Ascending aorta (tissue), 2 donors: ENCODE measurements at places on chromosomes 2 and 18. TPM values are rescaled to one million over a fixed set of nuclear protein-coding genes. Genes with fewer than 3 reads are reported as not detected.

Gene SCN9A
- total RNA-seq, result 5.5 TPM

DNA sequence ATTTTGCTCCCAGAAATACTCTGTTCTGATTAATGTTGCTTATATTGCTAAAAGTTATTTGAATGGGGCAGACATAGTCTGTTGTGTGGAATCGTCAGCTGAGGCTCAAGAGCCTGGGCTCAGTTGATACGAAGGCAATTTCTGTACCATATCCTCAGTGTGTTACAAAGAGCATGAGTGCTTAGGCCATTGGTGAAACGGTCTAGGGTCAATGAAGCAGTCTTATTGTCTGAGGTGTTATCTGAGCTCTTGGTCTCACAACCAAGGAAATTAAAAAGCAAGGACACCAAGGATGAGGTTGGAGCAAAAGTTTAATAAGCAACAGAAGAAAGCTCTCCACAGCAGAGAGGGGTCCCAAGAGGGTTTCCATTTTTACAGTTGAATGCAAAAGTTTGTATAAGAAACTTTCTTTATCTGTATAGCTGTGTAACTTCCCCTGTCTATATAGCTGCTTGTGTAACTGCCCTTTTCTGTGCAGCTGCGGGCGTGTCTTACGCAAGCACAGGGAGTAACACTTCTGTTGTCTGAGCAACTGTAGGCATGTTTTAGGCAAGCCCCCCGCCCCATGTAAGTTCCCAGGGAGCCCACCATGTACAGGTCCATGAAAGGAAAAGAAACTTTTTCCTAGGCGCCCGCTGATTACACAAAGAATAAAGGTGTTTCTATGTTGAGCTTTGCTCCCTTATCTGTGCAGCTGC lies 40.6 kb upstream of the DSC1 start:
- no peak for DNase-seq

DNA sequence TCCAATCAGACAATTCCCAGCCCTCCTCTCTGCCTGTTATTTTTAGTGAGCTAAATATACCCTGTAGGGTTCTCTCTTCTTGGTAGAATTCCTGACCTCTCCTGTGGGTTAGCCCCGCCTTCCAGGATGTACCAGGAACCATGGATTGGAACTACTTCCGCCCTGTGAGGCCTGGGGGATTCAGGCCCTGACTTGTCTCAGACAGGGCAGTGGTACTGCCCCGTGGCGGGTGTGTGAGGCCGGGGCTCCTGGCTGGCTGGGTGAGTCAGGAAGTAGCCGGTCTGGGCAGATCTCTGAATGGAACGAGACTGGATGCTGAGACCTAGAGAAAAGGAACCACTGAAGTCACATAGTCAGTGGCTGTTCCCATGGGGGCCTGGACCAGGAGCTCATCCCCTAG lies 50.5 kb downstream of the DYSF start:
- no peak for DNase-seq

Gene ALMS1
- total RNA-seq, result 12.8 TPM
